ENCODE measurements at places on chromosomes 2 and 18.

DNA sequence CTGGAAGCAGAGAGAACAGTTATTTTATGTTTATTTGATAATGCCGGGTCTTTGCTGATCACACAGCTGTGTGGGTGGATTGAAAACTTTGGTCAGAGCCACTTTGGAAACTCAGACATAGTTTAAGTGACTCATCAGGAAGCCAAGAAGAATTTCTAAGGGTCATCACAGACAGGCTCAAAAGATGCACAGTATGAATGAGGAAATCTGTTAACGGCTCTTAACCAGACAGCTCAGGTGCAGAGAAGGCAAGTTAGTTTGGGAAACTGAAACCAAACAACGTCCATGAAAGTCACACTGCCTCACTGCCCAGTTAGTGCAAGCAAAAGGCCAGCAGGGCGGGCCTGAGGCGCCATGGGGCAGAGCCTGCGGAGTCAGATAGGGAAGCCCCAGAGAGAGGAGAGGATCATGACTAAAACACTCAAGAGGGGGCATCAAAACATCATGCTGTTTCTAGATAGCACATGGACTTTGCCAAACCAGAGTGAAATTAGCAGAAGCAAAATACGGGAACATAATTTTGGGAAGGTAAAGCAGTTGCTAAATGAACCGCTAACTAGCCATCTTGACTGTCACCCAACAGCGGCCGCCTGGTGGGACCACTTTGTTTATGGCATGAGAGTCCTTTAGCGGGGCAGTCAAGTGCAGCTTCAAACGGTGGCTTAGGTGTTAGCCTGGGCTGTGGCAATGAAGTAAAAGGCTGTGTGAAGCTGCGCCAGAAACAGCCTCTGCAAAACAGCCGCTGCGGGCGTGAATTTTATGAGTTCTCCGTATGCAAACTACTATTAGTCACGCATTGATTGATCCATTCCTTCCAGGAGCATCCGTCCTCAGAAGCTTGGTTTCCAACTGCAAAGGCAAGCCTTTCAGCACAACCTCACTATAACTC lies 101.2 kb downstream of the KCTD18 start:
- DNase-seq: peak; percentile 91

DNA sequence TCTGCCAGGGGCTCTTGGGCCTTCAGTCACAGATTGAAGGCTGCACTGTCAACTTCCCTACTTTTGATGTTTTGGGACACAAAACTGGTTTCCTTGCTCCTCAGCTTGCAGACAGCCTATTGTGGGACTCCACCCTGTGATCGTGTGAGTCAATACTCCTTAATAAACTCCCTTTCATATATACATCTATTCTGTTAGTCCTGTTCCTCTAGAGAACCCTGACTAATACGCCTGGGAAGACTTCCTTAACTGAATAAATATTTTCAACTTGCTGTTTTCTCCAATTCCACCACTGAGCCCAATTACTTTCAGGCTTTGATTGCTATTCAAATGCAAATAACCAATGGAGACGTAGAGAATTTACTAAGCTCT lies 61.4 kb upstream of the CCDC195 start:
- no peak for DNase-seq

DNA sequence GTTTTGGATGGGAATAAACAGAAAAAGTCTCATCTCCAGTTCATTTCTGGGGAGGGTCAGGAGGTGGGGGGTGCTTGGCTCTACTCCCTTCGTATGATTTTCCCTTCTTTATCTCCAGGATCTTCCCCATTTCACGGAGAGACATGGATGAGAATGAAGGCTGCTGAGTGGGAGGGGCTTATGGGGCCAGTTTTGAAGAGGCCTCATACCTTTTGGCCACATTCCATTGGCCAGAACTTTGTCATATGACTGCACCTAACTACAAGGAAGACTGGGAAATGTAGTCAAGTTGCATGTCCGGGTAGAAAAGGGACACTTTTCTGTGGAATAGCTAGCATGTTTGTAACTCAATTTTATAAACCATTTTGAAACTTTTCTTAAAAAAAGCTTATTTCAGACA lies 117.6 kb downstream of the NEDD4L start:
- no peak for DNase-seq

GRCh38 chr18:38023871-38024270 lies 458.3 kb upstream of the CELF4 start:
- peak; percentile 54 for DNase-seq

GRCh38 chr18:62566199-62566598 lies 43.4 kb downstream of the ZCCHC2 start:
- DNase-seq: no peak

DNA sequence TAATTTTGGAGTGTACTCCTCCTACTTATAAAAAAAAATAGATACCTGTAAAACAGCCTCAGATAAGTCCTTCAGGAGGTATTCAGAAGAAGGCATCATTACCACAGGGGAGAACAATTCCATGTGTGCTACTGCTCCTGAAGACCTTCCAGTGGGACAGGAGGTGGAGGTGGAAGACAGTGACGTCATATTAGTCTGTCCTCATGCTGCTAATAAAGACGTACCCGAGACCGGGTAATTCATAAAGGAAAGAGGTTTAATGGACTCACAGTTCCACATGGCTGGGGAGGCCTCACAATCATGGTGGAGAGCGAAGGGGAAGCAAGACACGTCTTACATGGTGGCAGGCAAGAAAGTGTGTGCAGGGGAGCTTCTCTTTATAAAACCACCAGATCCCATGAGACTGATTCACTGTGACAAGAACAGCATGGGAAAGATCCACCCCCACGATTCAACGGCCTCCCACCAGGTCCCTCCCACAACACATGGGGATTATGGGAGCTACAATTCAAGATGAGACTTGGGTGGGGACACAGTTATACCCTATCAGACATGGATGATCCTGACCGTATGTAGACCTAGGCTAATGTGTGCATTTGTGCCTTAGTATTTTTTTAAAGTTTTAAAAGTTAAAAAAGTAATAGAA lies 98.4 kb downstream of the NDUFA10 start:
- DNase-seq: no peak

All from epithelial cell of proximal tubule (primary cell).